ENCODE measurements at places on chromosomes 6 and 20.

GRCh38 chr6:79077715-79078074, 359 bp downstream of the PHIP start:
- no peak for DNase-seq

GRCh38 chr20:35661053-35661452, 3.6 kb downstream of the CPNE1 start:
- no peak for DNase-seq

DNA sequence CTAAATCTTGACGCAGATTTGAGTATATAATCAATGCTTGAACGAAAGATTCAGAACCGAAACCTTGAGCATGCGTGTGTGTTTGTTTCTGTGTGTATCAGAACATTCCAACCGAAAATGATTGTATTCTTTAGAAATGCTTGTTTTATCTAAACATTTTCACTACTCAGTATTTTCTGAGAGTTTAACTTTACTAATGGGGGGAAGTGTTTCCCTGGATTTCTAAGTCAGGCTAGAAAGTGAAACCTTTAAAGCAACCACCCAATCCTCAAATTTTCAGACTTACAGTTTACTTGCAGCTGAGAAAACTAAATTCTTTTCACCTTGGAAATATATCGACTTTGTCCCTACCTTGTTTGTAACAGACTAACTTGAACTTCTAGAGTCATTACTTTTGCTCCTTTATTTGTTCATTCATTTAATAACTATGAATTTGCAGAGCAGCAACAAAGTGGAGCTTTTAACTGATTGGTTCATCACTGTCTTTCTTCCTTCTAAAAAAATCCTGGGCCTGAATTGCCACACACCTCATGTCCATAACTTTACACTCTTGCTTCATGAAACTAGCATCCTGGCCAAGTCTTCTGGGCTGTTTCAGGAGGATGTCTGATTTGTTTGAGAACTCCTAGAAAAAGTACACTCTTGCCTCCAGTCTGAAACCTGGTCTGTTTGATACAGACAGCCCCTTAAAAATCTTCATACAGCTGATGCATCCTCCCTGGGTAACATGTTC, 77.8 kb upstream of the XRN2 start:
- DNase-seq: no peak

DNA sequence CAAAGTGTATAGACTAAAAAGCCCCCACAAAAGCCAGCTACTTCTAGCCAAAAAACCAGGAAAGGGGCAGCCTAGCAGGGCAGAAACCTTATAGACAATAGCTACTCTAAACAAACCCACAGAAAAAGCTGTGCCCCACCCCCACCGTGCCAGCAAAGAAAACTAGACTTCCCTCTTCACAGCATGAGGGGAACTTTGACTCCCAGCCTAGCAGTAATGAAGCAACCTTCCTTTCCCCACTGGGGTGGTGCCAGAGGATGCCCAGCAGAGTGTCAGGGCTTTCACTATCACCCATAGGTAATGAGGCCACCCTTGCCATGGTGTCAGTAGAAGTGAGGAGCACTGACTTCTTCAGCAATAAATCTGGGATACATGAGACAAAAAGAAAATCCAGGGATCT, 99.0 kb upstream of the LGSN start:
- DNase-seq: no peak

DNA sequence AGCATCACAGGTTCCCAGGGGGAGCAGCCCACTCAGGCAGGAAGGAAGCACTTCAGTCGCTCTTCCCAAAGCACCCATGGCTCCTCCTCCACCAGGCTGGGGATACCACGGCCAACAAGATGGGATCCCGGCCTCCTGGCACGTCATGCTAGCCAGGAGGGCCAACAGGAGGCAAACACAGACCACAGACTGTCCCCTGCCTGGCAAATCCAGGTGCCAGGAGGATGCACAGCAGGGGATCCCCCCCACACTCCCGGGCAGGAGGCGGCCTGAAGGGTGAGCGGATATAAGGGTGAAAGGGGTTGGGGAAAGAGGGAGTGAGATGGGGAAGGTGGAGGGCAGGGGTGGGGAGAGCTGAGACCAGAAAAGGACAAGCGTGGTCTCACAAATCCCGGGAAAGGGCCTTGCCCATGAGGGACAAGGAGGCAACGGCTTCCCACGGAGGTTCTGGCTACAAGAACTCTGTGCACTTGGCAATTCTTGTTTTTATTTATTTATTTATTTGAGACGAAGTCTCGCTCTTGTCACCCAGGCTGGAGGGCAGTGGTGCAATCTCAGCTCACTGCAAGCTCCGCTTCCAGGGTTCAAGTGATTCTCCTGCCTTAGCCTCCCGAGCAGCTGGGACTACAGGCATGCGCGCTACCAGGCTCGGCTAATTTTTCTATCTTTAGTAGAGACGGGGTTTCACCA, 7.2 kb downstream of the PXDC1 start:
- DNase-seq: no peak

DNA sequence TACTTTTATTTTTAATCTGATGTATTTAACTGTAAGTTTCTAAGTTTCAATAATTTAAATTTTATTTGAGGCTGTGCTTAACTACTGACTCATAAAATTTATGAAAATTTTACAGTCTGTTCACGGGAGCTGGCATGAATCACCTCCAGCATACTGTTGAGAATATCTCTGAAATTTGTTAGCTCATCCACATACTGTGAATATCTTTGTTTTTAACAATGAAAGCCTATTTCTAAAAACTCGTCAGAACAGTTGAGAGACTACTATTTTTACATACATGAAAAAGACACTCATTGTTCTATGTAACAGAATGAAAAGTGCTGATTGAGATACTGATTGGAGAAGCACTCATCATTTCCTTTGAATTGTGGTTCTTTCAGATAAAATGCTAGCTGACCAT, 749.3 kb downstream of the TENT5A start:
- DNase-seq: no peak

- DNase-seq: no peak
Observed at GRCh38 chr20:16562259-16562658, 11.0 kb downstream of the KIF16B start.

- DNase-seq: no peak
Observed at GRCh38 chr6:149752600-149753373, 3.2 kb downstream of the PCMT1 start.

- DNase-seq: no peak
Observed at GRCh38 chr20:49727478-49727877, 13.8 kb upstream of the B4GALT5 start.

DNA sequence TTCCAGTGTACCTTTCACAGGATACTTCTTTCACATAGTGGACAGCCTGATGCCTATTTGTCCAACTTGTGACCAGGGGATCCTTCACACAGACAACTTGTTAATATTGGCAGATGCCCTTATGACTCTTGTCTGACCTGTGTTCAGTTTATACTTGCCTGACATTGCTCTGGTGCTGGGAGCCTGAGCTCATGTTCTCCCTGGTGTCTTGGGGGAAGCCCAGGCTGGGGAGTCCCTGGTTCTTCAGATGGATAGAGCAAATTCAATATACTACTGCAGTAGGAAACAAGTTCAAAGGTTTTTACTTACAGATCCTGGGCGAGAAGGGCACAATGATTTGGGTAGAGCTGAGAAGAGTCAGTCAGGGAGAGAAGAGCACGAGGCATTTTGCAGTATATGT, 76.1 kb downstream of the NKAIN2 start:
- DNase-seq: no peak

DNA sequence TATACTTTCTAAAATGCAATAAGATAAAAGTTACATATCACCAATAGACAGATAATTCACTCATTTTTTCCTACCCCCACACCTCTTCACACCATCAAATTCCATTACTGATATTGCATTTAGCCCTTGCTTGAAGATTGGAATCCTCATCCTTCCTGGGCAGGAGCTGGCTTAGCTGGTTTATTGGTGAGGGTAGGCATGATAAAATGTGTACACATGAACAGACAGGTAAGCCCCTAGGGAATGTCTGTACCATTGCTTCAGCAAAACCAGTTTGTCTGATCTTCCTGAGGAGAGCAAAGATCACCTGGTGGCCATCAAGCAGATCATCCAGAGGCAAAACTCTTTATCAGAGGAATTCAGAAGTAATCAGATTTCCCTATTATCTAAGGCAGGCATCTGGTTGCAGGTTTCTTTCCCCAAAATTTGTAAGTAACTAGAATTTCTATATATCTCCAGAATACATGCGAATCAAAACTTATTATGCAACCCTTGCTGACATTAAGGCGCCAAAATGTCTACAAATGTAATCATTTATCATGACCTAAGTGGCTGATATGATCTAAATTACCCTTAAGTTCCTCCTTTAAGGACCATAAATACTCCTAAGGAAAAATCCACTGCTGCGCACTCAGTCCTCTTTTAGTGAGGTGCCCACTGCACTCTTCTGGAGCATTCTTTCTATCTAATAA, 6.6 kb upstream of the FABP7 start:
- no peak for DNase-seq

- DNase-seq: no peak
Observed at GRCh38 chr20:49384437-49385434, 97.7 kb downstream of the KCNB1 start.

DNA sequence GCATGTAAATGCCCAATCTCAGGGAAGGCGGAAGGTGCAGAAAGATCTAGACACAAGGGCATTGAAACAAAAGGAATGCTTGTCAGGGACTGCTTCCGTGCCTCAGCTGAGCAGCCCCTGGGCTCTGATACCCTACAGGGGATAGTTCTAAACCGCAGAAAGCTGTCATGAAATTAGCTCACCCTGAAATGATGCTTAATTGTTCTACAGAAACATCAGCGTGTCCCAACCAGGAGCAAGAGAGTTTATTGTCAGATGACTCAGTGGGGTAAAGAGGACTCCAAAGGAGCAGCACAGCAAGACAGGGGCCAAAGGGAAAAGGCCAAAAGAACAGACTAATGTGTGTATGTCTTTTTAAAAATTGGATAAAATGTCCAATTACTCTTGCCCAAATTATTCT, 258.4 kb upstream of the JARID2 start:
- DNase-seq: no peak

DNA sequence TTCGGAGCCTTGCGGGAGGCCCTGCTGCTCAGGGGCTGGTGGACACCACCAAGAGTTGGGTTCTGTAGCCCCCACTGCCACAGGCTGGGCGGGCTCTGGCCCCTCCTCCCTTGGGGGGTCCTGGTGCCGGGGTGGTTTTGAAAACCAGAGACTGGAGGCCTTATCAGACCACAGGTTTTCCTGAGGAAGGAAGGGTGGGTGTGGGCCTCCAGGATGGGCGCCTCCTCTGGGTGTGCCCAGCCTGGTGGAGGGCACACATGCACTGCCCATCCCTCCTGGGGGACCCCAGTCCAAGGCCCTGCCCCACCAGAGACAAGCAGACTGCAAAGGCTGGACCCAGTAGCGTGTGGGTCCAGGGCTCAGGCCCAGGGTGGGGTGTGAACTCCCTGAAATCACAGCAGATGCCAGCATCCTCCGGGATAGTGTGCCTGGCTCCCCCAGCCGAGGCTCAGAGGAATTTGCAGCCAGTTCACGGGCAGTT, 13.5 kb upstream of the ZBTB46 start:
- DNase-seq: peak; percentile 81

- no peak for DNase-seq
Observed at GRCh38 chr6:15255909-15256395, 10.1 kb downstream of the JARID2 start.

GRCh38 chr6:46376562-46377061, 114.6 kb downstream of the RCAN2 start:
- DNase-seq: no peak

DNA sequence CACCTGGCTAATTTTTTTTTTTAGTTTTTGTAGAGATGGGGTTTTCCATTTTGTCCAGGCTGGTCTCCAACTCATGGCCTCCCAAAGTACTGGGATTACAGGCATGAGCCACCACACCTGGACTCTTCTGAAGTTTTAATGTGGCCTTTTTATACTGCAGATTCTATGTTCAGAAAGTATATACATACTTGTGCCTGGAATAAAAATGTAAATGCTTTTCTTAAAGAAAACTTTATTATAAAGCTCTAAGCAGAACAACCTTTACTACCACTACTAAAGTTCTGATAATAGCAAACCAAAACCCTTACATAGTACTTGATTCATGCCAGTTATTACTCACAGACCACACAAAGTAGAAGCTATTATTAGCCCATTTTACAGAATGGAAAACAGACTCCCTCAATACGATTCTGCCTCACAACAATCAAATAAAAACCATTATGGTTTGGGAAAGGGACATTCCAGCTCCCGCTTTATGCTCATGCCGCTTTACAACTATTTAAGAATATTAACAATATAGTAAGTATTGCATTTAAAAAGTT, 5.3 kb downstream of the PHIP start:
- no peak for DNase-seq

DNA sequence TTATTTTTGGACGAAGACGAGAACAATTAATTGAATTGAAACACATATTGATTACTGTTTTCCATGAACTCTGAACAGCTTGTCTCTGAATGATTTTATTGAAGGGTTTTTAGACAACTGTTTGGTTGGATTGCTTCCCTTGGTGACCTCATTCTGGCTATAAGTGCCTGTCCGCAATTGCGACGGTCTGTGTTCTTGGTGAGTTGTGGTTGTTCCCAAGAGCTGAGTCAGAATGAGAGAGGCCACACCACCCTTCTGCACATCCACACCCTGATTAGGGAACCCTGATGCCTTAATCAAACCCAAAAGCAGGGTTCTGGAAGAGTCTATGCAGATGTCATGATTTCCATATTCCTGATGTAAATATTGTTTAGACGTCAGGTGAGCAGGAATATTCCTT, 747.0 kb downstream of the PTPRT start:
- no peak for DNase-seq

DNA sequence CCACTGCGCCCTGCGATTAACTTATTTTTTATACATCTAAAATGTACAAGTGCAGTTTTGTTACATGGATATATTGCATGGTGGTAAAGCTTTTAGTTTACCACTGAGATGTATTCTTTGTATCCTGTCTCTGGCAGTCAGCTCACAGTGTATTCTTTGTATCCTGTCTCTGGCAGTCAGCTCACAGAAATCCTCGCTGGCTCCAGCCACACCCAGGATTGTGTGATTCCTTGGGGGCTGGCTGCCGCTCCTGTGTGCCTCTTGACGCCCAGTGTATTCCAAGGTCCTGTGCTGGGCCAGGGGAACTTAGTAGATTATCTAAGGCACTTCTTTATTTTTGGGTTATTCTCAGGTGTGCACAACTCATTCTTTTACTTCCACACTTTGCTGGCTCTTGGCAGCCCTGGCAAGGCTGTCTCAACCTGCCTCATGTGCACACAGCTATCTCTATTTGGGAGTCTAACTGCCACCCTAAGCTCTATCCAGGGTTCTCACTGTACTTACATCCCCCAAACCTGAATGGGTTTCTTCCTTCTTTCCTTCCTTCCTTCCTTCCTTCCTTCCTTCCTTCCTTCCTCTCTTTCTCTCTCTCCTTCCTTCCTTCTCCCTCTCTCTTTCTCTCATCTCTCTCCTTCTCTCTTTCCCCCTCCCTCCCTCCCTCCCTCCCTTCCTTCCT, 12.4 kb upstream of the RNF24 start:
- no peak for DNase-seq

DNA sequence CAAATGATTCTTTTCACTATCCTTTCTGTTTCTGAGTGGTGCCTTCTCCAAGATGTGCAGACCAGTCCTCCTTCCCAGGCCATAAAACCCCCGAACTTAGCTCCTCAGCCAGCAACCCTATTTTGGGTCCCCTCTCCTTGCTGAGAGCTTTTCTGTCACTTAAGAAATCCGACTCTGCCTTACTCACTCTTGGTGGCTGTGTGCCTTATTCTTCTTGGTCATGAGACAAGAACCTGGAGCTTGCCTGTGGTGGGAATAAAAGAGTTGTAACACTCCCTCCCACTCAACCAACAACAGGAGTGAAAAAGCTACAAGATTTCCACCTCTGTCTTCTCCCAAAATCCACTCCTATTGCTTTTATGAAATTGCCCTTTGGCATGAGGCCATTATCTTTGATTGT, 62.6 kb downstream of the RPS12 start:
- no peak for DNase-seq
